ENCODE measurements at places on chromosomes 4 and X.

DNA sequence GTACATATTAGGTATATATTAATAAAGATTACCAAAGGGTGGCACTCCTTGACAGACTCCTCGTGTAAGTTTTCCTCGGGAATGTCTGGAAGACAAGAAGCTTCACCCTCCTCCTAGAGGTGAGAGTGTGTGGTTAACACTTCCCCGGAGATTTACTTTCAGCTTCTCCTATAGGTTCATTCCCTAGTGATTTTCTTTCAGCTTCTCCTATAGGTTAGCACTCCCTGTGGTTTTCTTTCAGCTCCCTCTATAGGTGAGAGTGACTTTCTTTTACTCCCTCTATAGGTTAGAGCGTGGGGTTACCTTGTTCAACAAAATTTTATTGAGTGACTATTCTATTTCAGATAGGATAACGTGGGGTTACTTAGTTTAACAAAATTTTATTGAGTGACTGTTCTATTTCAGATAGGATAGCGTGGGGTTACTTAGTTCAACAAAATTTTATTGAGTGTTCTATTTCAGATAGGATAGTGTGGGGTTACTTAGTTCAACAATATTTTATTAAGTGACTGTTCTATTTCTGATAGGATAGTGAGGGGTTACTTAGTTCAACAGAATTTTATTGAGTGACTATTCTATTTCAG, 106.0 kb upstream of the PLAC1 start:
- DNase-seq, result no peak

DNA sequence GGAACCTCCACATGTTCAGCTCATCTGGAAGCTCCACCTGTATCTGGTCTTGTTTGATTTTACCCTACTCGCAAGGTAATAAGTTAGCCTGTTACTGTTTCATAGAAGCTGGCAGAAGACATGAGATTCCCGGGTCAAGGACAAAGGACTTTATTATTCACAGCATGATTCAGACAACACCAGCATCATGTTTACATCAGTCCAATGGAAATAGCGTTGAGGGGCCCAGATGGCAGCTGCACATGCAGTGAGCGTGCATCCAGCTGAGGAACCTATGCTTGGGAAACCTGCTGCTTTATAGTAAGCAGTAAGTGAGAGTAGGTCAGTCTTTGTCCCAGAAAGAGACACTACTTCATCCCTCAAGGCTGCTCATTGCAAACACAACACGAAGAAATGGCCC, 19.8 kb downstream of the TSPAN5 start:
- DNase-seq, result no peak

DNA sequence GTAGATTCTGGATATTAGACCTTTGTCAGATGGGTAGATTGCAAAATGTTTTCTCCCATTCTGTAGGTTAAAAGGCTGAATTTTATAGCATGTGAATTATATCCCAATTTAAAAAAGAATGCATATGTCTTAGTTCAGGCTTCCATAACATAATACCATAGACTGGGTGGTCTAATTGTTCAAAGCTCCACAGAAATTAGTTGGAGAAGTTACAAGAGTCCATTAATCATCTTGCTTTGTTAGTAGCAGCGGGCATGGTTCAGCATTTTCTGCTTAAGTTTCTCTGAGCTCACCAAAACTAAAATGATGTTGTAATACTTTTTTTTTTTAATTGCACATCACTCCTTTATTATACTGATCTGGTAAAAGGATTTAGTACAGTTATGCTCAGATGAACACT, 1.8 kb downstream of the PGAM4 start:
- DNase-seq, result no peak

GRCh38 chr4:158997660-158998349, 105.1 kb upstream of the RAPGEF2 start:
- no peak for DNase-seq

- no peak for DNase-seq
Observed at GRCh38 chrX:287670-288069, 6.5 kb downstream of the PLCXD1 start.

DNA sequence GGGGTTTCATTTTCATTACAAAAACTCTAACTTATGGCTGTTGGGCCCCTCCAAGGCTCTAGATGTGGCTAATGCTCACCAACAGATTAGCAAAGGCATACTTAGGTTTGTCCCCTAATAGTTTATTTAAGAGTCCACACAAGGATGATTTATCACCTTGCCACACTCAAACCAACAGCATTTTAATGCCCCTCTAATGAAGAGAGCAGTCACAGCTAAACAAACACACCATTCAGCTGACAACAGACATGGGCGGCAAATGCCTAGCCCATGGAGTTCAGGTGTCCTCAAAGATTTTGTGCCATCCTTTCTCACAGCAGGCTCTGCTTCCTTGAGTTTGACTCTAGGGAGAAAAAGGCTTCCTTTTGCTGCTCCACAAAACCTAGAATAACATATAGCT, 61.8 kb upstream of the CITED1 start:
- no peak for DNase-seq

- DNase-seq, result no peak
Observed at GRCh38 chr4:92060333-92060732, 243.4 kb upstream of the GRID2 start.

DNA sequence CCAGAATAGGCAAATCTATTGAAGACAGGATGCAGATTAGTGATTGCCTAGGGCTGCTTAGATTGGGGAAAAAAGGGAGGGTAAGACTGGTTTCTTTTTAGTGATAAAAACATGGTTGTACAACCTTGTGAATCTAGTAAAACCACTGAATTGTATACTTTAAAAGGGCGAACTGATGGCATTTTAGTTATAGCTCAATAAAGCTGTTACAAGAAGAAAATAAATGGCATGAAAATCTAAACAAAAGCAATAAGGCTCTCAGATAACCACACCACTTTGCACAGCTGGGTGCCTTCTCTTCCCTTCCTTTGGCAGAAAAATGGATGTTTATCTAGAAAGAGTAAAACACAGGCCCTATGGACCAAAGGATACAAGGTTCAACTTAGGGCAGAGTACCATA, 69.6 kb downstream of the F9 start:
- DNase-seq, result no peak

GRCh38 chrX:37998586-37999262, 7.6 kb upstream of the SYTL5 start:
- DNase-seq, result no peak

DNA sequence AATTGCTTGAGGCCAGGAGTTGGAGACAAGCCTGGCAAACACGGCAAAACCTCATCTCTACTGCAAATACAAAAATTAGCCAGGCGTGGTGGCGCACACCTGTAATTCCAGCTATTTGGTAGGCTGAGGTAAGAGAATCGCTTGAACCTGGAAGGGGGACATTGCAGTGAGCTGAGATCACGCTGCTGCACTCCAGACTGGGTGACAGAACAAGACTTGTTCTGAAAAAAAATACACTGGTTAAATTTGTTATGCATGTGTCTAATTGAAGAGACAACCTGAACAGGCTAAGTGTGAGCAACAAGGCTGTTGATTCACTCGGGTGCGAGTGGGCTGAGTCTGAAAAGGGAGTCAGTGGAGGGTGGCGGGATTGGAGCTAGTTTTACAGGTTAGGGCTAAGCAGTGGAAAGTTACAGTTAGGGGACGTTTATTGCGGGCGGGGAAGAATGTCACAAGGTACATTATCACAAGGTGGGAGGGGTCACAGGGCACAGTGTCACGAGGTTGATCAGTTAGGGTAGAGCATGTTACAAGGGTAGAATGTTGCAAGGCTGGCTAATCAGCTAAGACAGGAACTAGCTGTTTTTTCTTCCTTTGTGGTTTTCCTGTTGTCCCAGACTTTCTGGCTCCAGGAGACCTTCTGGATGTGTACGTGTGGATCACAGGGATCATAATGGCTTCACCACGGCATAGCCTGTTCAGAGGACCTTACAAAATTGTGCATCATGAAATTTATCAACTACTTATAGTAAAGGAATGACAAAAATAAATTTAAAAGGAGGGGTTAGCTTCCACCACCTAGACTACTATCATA, 115.8 kb downstream of the NAA11 start:
- DNase-seq, result no peak

- no peak for DNase-seq
Observed at GRCh38 chr4:151331276-151332042, 6.1 kb upstream of the SH3D19 start.

DNA sequence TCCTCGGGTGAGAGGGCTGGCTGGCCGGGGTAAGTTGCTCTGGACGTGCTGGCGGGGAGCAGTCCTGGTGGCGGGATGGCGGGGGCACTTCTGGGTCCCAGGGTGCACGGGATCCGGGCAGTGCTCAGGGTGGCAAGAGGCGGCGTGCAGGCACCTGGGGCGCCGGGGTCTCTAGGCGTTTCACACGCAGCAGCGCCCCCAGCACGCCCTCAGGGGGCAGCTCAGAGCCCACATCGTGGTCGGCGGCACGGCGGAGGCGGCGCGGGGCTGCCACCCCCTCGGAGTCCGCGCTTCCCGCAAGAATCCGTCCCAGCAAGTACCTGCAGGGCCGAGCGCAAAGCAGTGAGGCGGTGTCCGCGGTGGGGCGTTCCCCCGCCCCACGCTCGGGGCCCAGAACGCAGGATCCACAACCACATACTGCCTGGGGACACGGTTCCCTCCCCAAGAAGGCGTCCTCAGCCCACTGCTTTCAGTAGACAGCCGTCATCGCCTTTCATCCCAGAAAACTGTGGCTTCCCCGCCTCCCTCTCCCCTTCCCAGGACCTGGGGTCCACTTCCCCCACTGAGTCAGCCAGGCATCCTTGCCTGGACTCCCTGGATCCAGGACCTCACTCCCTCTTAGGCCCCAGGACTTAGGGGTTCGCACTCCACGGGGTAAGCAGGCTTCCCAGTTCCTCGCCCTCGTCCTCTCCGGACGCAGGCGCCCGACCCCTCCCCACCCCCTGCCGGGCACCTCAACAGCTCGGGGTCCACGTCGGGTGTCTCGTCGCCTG, 4.1 kb downstream of the PCSK1N start:
- no peak for DNase-seq

Measured in right forelimb (tissue), 1 donor.